Left renal cortex interstitium (tissue), 4 donors: ENCODE measurements at places on chromosomes 7 and 10. TPM values are rescaled to one million over a fixed set of nuclear protein-coding genes. Genes with fewer than 3 reads are reported as not detected.

- no peak for DNase-seq
Observed at GRCh38 chr10:27865221-27865635, 119.6 kb upstream of the MKX start.

DNA sequence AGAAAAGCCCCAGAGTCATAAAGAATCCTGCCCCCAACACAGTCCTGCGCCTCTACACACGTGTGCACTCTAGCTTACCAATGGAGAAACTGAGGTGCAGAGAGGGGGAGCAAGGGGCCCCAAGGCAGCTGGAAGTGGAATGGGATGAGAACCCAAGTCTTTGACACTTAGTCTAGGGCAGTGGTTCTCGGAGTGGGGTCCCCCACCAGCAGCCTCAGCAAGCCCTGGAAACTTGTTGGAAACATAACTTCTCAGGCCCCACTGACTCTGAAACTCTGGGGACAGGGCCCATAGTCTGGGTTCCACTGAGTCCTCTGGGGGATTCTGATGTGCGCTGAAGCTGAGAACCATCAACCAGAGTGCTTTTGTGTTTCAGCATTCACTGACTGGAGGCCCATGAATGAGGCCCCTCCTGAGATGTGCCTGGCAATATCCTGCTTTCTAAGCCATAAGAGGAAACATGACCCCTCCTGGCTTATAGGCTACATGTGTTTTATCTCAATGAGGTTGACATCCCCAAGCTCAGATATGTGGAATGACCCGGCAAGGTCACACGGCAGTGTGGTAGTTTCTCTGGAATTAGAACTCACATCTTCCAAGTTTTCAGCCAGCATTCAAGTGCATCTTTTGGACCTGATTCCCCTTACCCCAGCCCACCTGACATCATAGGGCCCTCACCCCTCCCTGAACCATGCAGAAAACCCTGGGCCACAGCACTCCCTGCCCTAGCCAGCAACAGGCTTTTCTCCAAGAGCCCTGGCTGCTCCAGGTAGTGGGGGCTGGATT, 147.3 kb upstream of the PCBD1 start:
- DNase-seq, result peak; percentile 48

DNA sequence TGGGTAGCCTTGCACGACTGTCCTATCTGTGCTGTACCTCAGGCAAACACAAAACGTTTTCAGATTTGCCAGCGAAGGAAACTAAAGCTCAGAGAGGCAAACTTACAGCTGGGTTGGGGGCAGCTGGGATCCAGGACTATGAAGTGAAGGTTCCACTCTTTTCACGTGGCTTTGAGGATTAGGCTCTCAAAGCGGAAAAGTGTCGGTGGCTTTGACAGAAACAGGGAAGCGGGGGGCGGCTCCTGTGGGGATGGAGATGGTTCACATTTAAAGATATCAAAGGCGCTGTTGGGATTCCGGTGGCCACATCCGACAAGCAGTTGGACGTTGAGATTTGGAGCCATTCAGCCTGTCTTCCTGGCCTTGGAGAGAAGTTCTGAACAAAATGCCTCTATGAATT, 958.3 kb upstream of the ZNF722 start:
- no peak for DNase-seq

Gene HMX3
- polyA plus RNA-seq, result not detected

Gene CALHM2
- 15.5 TPM for polyA plus RNA-seq

Gene KCNIP2
- polyA plus RNA-seq, result 7.4 TPM
